Sigmoid colon (tissue), 7 donors: ENCODE measurements at places on chromosomes 3 and 15. TPM values are rescaled to one million over a fixed set of nuclear protein-coding genes. Genes with fewer than 3 reads are reported as not detected.

The CFAP44 gene
- 5.7 TPM for total RNA-seq

DNA sequence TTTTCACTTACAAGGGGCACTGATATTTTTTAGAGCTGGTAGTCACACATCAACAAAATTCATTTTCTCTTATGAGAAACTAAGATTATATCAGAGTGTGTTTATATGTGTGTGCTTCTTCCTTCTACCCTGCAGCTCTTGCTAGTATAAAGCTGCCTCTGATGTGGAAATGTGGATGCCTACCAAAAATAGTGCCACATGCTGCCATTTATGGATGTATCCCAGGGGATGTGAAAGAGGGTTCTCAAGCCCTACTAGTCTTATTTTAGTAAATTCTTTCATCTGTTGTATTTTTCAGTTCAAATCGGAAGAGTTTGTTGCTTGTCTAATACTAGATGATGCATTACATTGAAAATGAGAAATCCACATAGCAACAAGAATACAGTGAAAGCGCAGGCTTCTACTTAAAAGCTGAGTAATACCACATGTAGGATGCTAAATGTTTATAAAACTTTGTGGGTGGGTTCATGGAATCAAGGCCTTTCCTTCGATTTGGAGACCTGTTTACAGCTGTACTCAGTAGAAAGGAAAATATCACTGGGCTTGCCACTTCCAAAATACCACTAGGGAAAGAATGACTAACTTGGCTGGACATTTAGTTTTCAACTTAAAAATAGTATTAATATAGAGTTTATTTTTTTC is 399.2 kb downstream of the EPHA3 start:
- H3K36me3 ChIP-seq, result no peaks in the 10 kb centered on the region
- no peaks in the 10 kb centered on the region for H3K4me1 ChIP-seq
- no peak for DNase-seq
- no peak overlapping the region for H3K4me3 ChIP-seq
- H3K27me3 ChIP-seq, result no peaks in the 10 kb centered on the region

DNA sequence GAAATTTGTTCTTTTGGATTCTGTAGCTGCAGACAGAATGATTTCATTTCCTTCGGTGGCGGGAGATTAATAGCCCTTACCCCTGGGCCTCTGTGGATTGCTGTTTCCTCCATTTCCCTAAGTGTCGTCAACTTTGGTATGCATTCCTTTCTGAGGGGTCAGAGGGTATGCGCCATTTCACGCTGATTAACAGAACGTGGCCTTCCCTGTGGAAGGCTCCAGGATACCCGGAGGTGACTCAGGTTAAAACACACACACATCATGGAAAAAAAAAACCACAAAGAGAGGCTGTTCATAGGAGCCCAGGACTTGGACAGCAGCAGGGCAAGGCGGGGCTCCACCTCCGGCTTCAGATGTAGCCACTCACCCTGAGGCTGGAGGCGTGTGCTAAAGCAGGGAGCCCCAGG is 51.9 kb downstream of the EPHB1 start:
- H3K4me3 ChIP-seq, result no peak overlapping the region
- no peaks in the 10 kb centered on the region for H3K36me3 ChIP-seq
- H3K27ac ChIP-seq, result no peak overlapping the region
- H3K4me1 ChIP-seq, result no peaks in the 10 kb centered on the region
- DNase-seq, result no peak
- H3K27me3 ChIP-seq, result no peaks in the 10 kb centered on the region

- DNase-seq, result no peak
- H3K4me1 ChIP-seq, result peaks cover 16% of the 10 kb centered on the region
- no peak overlapping the region for H3K4me3 ChIP-seq
- H3K27ac ChIP-seq, result no peak overlapping the region
- H3K36me3 ChIP-seq, result no peaks in the 10 kb centered on the region
Measured at GRCh38 chr3:173663696-173664111, 266.2 kb downstream of the NLGN1 start.

DNA sequence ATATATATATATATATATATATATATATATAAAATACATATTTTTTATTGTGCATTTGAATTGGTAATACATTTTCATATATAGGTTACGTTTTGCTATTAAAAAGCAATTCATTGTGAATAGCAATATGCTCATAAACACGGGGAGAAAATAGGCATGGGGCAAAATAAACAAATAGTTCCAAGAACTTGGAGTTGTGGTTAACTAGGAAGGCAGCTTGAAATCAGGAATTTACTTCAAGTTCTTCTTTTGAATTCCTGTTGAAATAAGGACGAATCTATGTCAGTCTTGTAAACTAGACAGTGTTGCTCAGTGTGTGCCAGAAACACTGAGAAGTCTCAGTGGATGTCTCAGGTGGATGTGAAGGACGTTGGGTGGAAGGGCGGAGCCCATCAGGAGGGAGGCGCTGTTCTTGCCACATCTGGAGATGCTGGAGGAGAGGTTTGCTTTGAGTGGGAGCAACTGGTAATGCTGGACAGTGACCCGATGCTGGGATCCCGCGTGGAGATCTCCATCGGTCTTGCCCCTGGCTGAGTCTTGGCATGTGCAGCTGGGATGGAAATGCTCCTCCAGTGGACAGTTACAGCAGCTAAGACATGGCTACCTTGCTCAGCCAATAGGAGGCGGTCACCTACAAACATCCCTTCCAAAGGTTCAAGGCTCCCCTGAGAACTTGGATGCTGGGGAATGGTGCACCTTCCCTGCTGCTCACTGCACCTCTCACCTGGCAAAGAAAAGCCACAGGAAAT is 2.5 kb downstream of the IL16 start:
- no peak for DNase-seq
- H3K4me1 ChIP-seq, result no peaks in the 10 kb centered on the region
- H3K36me3 ChIP-seq, result no peaks in the 10 kb centered on the region
- H3K27me3 ChIP-seq, result no peaks in the 10 kb centered on the region
- H3K27ac ChIP-seq, result no peak overlapping the region

- no peaks in the 10 kb centered on the region for H3K27me3 ChIP-seq
- H3K36me3 ChIP-seq, result no peaks in the 10 kb centered on the region
- DNase-seq, result no peak
- H3K4me3 ChIP-seq, result no peak overlapping the region
Measured at GRCh38 chr3:153429821-153430220, 267.8 kb downstream of the RAP2B start.

- no peaks in the 10 kb centered on the region for H3K36me3 ChIP-seq
- DNase-seq, result no peak
- H3K4me1 ChIP-seq, result no peaks in the 10 kb centered on the region
Measured at GRCh38 chr3:189827108-189827507, 195.9 kb downstream of the TP63 start.

The AADACL2 gene
- total RNA-seq, result not detected

DNA sequence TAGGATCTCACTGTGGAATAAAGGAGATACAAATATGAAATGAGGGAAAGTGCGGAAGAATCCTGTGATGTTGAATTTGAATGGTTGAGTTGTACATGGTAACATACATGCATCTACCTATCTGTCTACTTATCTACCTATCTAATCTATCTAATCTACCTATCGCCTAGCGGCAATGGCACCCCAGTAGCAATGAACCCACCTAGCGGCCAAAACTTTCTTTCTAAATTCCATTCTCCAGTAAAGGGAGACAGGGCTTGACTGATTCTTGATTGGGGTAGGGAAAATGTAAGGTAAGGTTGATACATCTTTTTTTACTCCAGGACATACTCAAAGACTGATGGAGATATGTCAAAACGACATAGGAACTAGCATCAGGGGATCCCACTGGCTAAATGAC is 345.0 kb downstream of the FHIT start:
- no peaks in the 10 kb centered on the region for H3K27me3 ChIP-seq
- H3K27ac ChIP-seq, result no peak overlapping the region

The BBS4 gene
- 34.3 TPM for total RNA-seq

The ADPRH gene
- total RNA-seq, result 9.8 TPM

The SCAANT1 gene
- total RNA-seq, result not detected

DNA sequence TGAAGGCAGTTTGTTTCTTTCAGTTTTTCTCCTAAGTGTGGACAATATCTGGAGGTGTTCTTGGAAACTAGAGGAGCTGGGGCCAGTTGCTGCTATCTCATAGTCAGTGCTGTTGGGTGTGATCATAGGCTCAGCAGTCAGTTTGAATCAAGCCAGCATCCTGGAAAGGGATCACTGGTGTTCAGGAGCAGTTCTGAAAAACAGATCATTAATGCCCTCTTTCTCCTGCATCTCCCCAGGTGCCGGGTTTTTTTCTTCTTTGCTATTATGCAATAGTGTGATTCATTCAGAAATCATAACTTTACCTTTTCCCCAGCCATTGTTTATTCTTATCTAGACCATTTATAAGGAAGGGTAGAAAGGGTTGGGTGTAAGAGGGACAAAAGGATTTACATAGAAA is 24.0 kb downstream of the LNP1 start:
- DNase-seq, result no peak
- H3K36me3 ChIP-seq, result no peaks in the 10 kb centered on the region
- H3K27me3 ChIP-seq, result no peaks in the 10 kb centered on the region
- H3K4me3 ChIP-seq, result no peak overlapping the region
- no peak overlapping the region for H3K27ac ChIP-seq
- no peaks in the 10 kb centered on the region for H3K4me1 ChIP-seq

- no peaks in the 10 kb centered on the region for H3K4me1 ChIP-seq
- no peak overlapping the region for H3K4me3 ChIP-seq
- H3K27me3 ChIP-seq, result no peaks in the 10 kb centered on the region
Measured at GRCh38 chr3:165919284-165919683, 82.1 kb upstream of the BCHE start.

DNA sequence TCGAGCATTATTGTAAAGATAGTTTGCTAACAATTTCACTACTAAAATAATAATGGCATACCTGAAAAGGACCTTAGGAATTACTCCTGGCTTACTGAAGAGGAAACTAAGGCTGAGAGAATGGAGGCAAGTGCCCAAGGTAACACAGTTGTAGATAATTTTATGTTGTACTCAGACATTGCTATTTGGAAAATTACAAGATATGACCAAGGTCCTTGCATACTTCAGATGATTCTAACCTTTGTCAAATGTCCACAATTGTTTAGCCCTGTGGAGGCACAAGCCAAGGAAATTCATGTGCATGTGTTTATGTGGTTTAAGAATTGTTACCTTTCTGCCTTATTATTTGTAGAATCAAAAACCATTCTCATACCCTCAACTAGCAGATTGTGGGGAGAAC is 105.7 kb downstream of the TUSC7 start:
- no peak overlapping the region for H3K27ac ChIP-seq
- peaks cover 41% of the 10 kb centered on the region for H3K4me1 ChIP-seq
- H3K4me3 ChIP-seq, result no peak overlapping the region
- no peak for DNase-seq
- no peaks in the 10 kb centered on the region for H3K36me3 ChIP-seq

DNA sequence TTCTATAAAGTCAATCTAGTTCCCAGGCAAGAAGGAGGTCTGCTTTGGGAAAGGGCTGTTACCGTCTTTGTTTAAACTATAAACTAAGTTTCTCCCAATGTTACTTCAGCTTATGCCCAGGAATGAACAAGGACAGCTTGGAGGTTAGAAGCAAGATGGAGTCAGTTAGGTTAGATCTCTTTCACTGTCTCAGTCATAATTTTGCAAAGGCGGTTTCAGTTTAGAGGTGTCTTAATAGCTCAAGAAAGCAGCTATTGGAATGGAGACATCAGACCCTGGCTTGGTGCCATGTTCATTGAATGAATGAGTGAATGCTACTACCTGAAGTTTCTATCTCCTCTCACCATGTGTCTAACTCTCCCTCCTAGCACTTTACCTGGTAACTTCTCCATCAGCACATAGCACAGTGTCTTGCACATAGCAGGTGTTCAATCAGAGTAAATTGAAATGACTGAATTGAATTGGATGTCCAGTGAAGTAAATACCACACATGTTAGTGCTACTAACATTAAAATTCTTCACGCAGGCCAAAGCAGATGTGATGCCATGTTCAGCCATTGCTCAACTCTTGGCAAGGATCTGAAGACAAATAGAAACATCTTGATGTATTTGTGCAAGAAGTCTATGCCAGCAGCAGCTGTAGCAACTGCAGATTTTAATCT is 28.2 kb downstream of the CLEC3B start:
- no peaks in the 10 kb centered on the region for H3K27me3 ChIP-seq
- no peaks in the 10 kb centered on the region for H3K36me3 ChIP-seq
- no peak overlapping the region for H3K27ac ChIP-seq
- H3K4me3 ChIP-seq, result no peak overlapping the region
